Stomach (tissue), 19 donors: ENCODE measurements at places on chromosomes 1 and 21. TPM values are rescaled to one million over a fixed set of nuclear protein-coding genes. Genes with fewer than 3 reads are reported as not detected.

DARS2 gene
- 20.3 TPM for total RNA-seq

PCNT gene
- 24.2 TPM for total RNA-seq

CELA3A gene
- 3.6 TPM for total RNA-seq

EXOSC10 gene
- total RNA-seq, result 30.3 TPM

DNA sequence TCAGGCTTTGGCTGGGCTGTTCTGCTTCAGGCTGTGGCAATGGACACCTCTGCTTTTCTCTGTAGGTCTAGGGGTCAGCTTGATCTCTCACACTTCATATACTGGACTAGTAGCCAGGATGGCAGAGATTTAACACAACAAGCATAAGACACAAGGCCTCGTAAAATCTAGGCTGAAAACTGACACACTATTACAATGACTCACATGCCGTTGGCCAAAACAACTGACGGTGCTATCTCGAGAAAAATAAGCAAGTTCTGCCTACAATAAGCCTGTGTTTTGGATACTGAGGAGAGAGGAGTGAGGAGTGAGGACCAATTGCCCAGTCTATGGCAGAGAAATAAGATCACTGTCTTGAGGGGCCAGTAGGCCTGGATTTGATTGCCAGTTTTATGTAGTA is 840.7 kb upstream of the ADAMTS5 start:
- no peak for DNase-seq
- no peaks in the 10 kb centered on the region for H3K27me3 ChIP-seq
- no peaks in the 10 kb centered on the region for H3K4me1 ChIP-seq
- no peaks in the 10 kb centered on the region for H3K36me3 ChIP-seq

DNA sequence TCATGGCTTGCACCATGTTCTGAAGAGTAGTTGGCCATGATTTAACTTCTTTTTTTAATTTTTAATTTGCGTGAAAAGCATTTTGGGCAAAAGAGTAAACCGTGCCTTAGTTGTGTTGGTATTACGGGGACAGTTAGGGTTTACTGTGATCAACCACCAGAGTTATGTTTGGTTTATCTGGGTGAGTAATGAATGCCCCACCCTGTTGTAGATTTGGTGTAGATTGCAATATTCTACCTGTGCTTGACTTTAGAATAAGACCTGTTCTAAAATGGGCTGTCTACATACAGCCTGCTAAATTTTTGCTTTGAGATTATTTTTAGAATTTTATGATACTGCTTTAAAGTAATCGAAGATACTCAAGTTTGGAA is 1.4 kb downstream of the USP25 start:
- H3K36me3 ChIP-seq, result no peaks in the 10 kb centered on the region
- no peaks in the 10 kb centered on the region for H3K27me3 ChIP-seq
- H3K27ac ChIP-seq, result peak overlapping the region; percentile 98

DNA sequence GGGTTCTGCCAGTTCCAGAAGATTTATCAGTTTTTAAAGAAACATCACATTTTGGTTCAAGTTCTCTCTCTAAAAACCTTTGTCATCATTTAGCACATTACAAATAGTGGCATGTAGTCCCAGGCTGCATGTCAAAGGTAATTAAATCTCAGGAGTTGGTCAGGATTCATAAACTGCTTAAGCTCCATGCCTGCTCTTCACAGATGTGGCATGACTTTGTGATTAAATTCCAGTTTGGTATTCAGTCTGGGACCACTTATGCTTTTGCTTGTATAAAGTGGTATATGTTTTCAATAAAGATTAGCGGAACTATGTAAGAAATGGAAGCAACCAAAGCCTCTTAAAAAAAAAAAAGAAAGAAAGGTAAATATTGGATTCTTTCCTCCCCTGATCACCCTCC is 408.0 kb downstream of the DISC1 start:
- H3K27ac ChIP-seq, result no peak overlapping the region
- H3K36me3 ChIP-seq, result no peaks in the 10 kb centered on the region
- no peak overlapping the region for H3K4me3 ChIP-seq
- DNase-seq, result no peak
- peaks cover under 1% of the 10 kb centered on the region for H3K4me1 ChIP-seq
- no peaks in the 10 kb centered on the region for H3K27me3 ChIP-seq
